ENCODE measurements at places on chromosomes 7 and 10. TPM values are rescaled to one million over a fixed set of nuclear protein-coding genes. Genes with fewer than 3 reads are reported as not detected.

The PLAU gene
- 13.6 TPM for polyA plus RNA-seq

The CHAT gene
- 0.75 TPM for polyA plus RNA-seq

The GATA3 gene
- 0.50 TPM for polyA plus RNA-seq

The CALML3 gene
- polyA plus RNA-seq: 1.5 TPM

The MSMB gene
- polyA plus RNA-seq: 11.6 TPM

The PPP1R17 gene
- 4.1 TPM for polyA plus RNA-seq

The PCBD1 gene
- polyA plus RNA-seq: 49.6 TPM

The NXPH1 gene
- polyA plus RNA-seq: 0.94 TPM

The GDF2 gene
- polyA plus RNA-seq: not detected

The SH2B2 gene
- polyA plus RNA-seq: 4.6 TPM

The NME8 gene
- polyA plus RNA-seq: 25.3 TPM

The ACTL6B gene
- polyA plus RNA-seq: 2.1 TPM

The NACAD gene
- 8.7 TPM for polyA plus RNA-seq

The PDE6C gene
- 0.09 TPM for polyA plus RNA-seq

The CCSER2 gene
- 146 TPM for polyA plus RNA-seq

The NUB1 gene
- polyA plus RNA-seq: 140 TPM

The CYP2C19 gene
- polyA plus RNA-seq: not detected

The ATRNL1 gene
- 32.4 TPM for polyA plus RNA-seq

The CTNNA3 gene
- 17.8 TPM for polyA plus RNA-seq

The FAM24B gene
- polyA plus RNA-seq: 12.1 TPM

The PLPP4 gene
- polyA plus RNA-seq: 12.6 TPM

The NRP1 gene
- 23.8 TPM for polyA plus RNA-seq

The CWF19L1 gene
- 34.8 TPM for polyA plus RNA-seq

The HTR5A gene
- polyA plus RNA-seq: 2.8 TPM

The HOXA1 gene
- 0.16 TPM for polyA plus RNA-seq

The GNGT1 gene
- not detected for polyA plus RNA-seq

The PLEKHA8 gene
- polyA plus RNA-seq: 7.1 TPM

The CYP3A5 gene
- polyA plus RNA-seq: 0.55 TPM

The CALML5 gene
- polyA plus RNA-seq: not detected

The MEOX2 gene
- 4.9 TPM for polyA plus RNA-seq

The AKR1C1 gene
- polyA plus RNA-seq: 30.8 TPM

The OR2A1 gene
- 0.20 TPM for polyA plus RNA-seq

The CALCR gene
- polyA plus RNA-seq: 0.76 TPM

The GIMAP8 gene
- polyA plus RNA-seq: 6.8 TPM

The NOBOX gene
- polyA plus RNA-seq: 1.1 TPM

The CFAP46 gene
- polyA plus RNA-seq: 59.0 TPM

The SUN3 gene
- polyA plus RNA-seq: 64.5 TPM

The BHLHA15 gene
- polyA plus RNA-seq: not detected

The CTBP2 gene
- 52.4 TPM for polyA plus RNA-seq

The SLC26A3 gene
- 1.3 TPM for polyA plus RNA-seq

The TEX36 gene
- polyA plus RNA-seq: 41.5 TPM

The CCDC146 gene
- 20.9 TPM for polyA plus RNA-seq

The NCOA4 gene
- polyA plus RNA-seq: 90.8 TPM

The KCNMA1 gene
- polyA plus RNA-seq: 36.1 TPM

The NPFFR1 gene
- polyA plus RNA-seq: 2.6 TPM

The FXYD4 gene
- polyA plus RNA-seq: 2.6 TPM

The OR2A5 gene
- polyA plus RNA-seq: not detected

The MCM10 gene
- polyA plus RNA-seq: 2.1 TPM

The SPDYE9 gene
- 3.7 TPM for polyA plus RNA-seq

The FGFR2 gene
- polyA plus RNA-seq: 23.2 TPM

The TLX1 gene
- 0.44 TPM for polyA plus RNA-seq

The TMEM213 gene
- 0.09 TPM for polyA plus RNA-seq

The ORC5 gene
- polyA plus RNA-seq: 36.5 TPM

The CPXM2 gene
- 40.0 TPM for polyA plus RNA-seq

The C10orf143 gene
- polyA plus RNA-seq: 7.2 TPM

The SRRM3 gene
- polyA plus RNA-seq: 8.3 TPM

The PDK4 gene
- 24.9 TPM for polyA plus RNA-seq

The INHBA gene
- polyA plus RNA-seq: 2.5 TPM
